ENCODE measurements at places on chromosomes 1 and 21.

GRCh38 chr1:204409836-204410687 lies 1.6 kb downstream of the PPP1R15B start:
- DNase-seq = no peak

DNA sequence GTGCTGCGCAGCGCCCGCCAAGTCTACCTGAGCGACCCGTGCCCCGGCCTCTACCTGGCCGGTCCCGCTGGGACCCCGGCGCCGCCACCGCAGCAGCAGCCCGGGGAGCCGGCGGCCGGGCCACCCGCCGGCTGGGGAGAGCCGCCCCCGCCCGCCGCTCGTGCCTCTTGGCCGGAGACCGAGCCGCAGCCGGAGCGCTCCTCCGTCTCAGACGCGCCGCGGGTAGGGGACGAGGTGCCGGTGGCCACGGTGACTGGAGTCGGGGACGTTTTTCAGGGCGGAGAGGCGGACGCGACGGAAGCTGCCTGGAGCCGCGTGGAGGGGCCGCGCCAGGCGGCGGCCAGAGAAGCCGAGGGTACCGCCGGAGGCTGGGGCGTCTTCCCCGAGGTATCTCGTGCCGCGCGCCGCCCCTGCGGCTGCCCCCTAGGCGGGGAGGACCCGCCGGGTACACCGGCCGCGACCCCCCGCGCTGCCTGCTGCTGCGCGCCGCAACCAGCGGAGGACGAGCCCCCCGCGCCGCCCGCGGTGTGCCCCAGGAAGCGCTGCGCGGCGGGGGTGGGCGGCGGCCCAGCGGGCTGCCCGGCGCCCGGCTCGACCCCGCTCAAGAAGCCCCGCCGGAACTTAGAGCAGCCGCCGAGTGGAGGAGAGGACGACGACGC lies 646 bp downstream of the IER5 start:
- DNase-seq = no peak

GRCh38 chr1:94332952-94333351 lies 85.2 kb upstream of the ABCD3 start:
- no peak for DNase-seq

- DNase-seq = no peak
Observed at GRCh38 chr21:25343774-25344545, 263.3 kb downstream of the MRPL39 start.

GRCh38 chr1:161905269-161905884 lies 118.3 kb downstream of the OLFML2B start:
- no peak for DNase-seq

DNA sequence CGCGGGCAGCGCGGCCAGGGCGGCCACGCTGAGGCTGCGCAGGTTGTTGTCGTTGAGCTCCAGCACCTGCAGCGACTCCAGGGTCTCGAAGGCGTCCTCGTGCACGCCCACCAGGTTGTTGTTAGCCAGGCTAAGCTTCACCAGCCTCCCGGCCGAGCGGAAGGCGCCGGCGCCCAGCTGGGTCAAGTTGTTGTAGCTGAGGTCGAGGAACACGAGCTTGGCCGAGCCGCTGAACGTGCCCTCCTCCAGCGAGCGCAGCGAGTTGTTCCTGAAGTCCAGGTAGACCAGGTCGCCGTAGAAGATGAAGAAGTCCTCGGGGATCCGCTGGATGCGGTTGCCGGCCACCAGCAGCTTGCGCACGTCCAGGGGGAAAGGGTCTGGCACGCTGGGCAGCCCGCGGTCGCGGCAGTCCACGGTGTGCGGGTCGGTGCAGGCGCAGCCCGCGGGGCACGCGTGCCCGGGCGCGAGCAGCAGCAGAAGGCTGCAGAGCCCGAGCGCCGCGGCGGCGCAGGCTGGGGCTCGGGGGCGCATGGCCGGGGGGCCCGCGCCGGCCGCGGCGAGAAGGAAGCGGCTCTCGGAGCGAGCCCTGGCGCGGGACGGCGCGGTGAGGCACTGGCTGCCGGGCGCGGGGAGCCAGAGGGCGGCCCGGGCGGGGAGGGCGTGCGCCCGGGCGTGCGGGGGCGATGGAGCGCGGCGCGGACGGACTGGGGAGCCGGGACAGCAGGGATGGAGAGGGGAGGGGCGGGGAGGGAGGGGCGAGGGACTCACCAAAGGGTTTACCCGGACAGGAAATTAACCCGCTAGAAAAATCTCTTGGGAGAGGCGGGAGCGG lies 524 bp downstream of the LRRC38 start:
- no peak for DNase-seq

- DNase-seq = no peak
Observed at GRCh38 chr1:36636206-36636605, 153.5 kb upstream of the CSF3R start.

DNA sequence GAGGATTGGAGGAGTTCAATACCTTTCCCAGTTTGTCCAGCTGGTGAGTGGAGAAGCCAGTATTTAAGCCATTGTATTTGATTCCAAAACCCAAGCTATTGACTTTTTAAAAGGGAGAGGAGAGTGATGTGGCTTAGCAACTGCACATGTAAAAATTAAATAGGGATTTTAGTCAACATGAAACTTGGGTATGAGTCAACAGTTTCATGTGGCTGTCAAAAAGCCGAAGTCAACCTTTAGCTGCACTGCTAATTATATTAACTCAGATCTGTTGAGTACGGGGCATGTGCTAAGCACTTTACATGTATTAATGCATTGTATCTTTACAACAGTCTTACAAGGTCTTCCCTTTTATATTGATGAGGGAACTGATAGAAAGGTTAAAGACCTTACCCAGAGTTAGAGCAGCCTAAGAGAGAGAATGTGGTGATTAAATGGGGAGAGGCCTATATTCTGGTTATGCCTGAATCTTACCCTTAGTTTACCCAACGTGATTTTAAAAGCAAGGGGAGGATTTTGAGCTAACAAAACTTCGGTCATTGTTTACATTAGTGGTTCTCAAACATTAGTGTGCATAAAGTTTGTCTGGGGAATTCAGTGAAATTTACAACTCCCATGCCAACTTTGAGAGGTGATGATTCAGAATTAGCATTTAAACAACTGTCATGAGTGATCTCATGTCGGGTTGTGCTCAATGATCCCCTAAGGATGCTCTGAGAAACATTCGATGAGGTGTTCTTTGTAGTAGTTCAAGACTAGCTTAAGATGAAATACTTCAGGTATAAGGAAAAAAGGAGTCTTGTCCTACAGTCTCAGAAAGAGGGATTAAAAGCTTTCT lies 6.9 kb upstream of the SLC35F3 start:
- DNase-seq = no peak

GRCh38 chr1:180839547-180839946 lies 73.2 kb upstream of the KIAA1614 start:
- no peak for DNase-seq

DNA sequence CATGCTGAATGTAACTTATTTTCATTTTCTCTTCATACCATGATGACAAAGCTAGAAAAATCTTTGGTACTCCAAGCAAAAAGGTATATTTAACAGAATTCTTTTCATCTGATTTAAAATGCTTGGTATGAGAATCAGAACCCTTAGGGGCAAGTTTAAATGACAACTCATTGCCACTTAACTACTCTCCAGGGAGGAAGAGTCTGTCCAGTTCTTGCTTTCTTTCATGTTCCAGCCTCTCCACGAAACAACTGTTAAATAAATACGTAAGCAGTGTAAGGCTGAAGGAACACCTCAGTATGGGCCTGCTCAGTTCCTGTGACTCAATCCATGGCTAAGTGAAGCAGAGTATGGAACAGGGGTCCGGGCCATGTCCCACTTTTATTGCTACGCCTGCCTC lies 1.6 kb downstream of the LCE2A start:
- DNase-seq = no peak

DNA sequence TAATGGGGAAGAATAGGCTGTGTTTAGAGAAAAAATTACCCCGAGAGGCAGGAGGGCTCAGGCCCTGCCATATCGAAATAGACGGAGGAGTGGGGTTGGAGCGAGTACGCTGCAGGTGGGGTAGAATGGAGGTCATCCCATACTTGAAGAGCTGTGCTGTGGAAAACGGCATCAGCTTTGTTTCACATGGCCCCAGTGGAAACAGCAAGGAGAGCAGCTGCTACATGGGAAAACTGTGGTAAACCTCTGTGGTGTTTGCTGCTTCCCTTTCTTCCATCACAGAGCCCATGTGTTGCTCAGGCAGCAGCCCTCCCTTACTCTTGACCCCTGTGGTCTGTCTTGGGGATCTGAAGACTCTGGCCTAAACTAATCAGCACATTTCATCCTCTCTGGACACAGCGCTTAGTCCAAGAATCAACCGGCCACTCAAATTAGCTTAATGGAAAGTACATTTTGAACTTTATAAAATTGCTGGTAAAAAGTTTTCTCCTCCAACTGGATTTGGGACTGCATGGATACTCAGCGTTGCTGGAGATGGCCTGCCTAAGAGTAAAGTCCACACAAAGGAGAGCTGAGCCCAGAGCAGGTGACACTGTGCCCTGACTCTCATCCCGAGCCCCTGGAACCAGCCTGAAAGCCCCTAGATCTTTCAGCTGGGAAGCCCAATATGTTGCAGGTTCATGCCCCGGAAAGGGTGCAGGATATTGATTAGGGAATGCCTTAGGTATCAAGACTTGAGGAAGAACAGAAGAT lies 127.1 kb upstream of the GADD45A start:
- no peak for DNase-seq

- no peak for DNase-seq
Observed at GRCh38 chr1:52906135-52906603, 15.4 kb downstream of the ECHDC2 start.

Data from pons (tissue), 1 donor.